Substantia nigra (tissue), 51 donors: ENCODE measurements at places on chromosomes 16 and 17.

- peak; percentile 59 for DNase-seq
Measured at GRCh38 chr16:12455287-12455798, 348.3 kb downstream of the CPPED1 start.

- DNase-seq = no peak
Measured at GRCh38 chr16:3259836-3260235, 3.4 kb upstream of the MEFV start.

GRCh38 chr17:4986403-4986802 lies 1.1 kb downstream of the CAMTA2 start:
- DNase-seq = no peak

DNA sequence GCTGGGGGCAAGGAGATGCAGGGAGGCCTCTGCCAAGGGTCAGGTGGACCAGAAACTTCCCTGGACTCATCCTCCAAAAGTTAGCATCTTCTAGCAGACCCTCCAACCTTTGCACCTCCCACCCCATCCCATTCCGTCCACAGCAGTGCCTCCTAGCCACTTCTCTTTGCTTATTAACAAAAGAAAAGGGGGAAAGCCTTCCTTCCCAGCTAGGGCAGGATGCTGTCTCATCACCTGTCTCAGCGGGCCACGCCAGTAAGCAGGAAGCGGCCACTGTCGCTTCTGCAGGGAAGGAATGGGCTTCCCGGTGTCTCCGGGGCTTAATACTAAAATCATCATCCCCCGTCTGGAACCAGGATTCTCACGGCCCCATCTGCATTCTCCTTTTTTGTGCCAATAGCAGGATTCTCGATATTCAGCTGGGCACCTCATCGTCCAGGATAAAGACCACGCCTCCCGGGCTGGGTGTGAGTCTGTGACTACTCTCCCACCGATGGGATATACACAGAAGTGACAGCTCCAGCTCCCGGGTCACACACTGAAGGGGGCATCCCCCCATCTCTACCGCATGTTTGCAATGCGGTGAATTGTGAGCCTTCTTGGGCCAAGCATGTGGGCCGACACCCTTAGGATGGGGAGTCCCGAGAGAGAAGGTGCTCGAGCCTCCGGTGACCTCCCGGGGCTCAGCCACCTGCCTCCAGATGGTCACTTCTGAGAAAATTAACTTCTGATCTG lies 15.5 kb upstream of the RBFOX3 start:
- no peak for DNase-seq

GRCh38 chr17:33511670-33512069 lies 218.6 kb upstream of the ASIC2 start:
- DNase-seq = no peak

- no peak for DNase-seq
Measured at GRCh38 chr16:75011634-75012307, 12.9 kb downstream of the ZNRF1 start.

- no peak for DNase-seq
Measured at GRCh38 chr16:75099738-75100602, 16.6 kb downstream of the LDHD start.

DNA sequence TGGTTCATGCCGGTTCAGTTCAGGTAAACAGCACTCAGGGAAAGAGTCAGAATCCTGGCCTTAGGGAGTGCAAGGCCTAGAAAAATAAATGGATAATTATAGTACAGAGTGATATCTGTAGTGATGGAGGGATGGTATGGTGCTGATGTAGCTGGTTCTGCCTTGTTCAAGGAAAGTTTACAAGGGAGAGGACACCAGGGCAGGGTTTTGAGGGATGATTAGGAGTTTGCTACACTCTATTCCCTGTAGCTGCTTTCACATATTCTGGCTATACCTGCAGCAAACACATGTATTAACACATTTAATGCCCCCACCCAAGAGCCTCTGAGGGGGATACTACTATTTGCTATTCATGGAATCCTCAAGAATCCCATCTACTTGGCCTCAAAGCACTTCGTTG lies 1.7 kb upstream of the NOS2 start:
- no peak for DNase-seq

DNA sequence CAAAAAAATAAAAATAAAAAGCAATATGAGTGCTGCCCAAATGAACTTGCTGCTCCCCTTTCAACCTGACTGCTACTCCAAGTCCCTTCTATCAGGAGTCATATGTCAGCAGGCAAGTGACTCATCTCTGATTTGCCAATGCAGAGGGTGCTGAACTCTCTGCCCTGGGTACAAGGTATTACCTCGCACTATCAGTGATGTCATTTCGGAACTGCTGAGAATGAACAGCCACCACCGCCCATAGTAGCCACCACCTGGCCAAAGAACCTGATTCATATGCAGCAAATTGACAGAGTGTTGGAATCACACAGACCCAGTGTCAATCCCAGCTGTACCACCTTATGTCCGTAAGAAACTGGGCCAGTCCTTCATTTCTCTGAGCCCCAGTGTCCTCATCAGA lies 31.2 kb downstream of the LYRM9 start:
- DNase-seq = no peak

DNA sequence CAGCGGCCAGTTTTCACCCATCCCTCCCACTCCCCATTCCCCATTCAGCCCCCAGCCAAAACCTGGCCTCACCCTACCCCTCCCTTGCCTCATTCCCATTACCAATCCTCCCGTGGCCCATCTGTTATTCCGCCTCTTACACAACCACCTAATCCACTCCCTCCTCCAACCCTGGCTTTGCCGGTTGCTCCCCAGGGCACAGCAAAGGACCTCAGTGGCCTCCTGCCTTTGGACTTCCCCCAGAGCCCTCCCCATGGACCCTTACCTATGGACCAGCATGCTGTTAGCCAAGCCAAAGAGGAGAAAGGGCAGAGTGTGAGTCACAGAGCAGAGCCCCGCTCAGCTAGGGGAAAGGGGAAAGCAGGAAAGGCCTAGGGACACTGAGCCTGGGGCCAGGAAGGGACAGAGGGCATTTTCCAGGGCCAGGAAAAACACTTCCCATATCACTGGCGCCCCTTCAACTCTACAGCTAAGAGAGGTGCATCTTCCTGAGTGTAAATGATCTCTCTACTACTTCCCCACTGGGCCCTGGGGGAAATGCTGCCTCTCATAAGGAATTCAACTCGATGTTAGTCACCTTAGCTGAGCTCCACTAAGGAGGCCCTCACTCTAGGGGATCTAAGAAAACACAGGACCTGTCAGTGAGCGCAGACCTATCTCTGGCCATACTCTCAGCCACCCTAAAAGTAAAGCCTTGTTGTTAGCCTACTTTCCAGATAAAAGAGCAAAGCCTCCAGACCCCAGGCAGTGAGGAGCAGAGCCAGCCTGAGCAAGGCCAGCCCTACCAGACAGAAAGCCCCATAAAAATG lies 10.6 kb downstream of the PEMT start:
- no peak for DNase-seq

GRCh38 chr17:80837711-80838110 lies 153.9 kb upstream of the CHMP6 start:
- no peak for DNase-seq

DNA sequence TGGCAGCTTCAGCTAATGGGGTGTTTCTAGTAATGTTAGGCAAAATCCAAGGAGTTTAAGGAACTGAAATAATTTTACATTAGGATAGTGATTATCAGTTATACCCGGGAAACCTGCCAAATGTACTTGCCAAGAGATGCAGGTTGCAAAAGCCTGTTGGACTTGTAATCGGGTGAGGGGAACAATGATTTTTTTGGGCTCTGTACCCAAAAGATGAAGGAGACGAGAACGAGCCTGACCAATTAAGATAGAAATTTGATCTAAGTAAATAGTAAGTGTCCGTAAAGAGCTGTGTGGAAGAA lies 56.3 kb upstream of the ARL4D start:
- no peak for DNase-seq

- DNase-seq = peak; percentile 46
Measured at GRCh38 chr17:81523402-81524038, 4.7 kb upstream of the FSCN2 start.

- DNase-seq = no peak
Measured at GRCh38 chr17:78429618-78429995, 51.2 kb downstream of the PGS1 start.

DNA sequence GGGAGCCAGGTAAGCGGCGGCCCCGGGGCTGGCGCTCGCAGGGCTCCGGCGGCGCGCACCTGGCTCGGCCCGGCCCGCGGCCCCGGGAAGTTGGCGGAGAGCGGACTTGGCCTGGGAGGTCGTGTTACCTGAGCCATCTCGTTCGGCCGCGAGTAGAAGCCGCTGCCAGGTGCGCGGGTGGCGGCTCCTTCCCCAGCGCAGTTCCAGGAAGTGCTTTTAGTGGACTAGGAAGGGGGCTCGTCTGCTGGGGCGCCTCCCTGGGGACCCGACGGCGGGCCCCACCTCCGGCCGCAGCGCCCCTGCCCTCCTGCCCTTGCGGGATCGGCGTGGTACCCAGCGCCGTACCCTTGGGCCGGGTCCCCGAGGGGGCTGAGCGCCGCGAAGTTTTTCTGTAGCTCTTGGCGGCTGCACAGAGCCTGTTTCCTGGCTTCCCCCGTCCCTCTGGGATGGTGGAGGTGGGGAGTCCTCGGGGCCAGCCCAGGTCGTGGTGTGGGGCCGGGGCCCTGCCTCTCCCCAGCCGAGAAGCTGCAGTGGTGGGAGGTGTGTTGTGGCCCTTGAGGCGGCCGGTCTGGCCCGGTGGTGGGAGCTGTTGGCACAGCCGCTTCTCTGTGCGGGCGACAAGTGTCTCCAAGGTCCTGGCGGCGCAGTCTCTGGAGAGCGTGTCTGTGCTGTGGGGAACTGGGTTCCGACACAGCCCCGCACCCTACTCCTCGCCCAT lies 96.9 kb downstream of the RAB11FIP4 start:
- DNase-seq = no peak

GRCh38 chr16:5738586-5738985 lies 641.0 kb upstream of the EEF2KMT start:
- no peak for DNase-seq

- no peak for DNase-seq
Measured at GRCh38 chr16:9077091-9077809, 14.2 kb upstream of the HAPSTR1 start.

- DNase-seq = no peak
Measured at GRCh38 chr17:20979792-20980083, 63.1 kb downstream of the USP22 start.

DNA sequence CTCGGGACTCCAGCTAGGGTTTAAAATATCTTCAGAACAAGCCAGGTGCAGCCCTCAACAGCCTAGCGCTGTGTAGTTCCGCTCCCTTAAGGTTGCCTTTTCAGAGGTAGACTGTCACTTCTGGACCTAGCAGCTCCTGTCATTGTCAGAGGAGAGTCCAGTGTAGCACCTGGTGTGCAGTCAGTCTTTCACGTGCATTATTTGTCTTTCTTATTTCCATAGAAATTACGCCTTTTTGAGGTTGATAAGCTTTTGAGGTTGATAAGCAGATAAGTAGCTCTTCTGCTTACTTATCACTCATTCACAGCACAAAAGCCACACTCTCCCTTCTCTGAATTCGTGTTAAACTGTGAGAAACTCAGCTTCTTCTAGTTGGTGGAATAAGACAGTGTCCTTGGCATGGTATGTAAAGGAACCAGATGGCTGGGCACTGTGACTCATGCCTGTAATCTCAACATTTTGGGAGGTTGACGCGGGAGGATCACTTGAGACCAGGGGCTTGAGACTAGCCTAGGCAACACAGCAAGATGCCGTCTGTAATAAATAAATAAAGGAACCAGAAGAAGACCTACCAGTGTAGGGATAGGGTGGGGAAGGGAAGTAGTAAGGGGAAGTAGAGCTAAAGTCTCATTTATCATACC lies 10.2 kb downstream of the EEF2K start:
- DNase-seq = no peak

DNA sequence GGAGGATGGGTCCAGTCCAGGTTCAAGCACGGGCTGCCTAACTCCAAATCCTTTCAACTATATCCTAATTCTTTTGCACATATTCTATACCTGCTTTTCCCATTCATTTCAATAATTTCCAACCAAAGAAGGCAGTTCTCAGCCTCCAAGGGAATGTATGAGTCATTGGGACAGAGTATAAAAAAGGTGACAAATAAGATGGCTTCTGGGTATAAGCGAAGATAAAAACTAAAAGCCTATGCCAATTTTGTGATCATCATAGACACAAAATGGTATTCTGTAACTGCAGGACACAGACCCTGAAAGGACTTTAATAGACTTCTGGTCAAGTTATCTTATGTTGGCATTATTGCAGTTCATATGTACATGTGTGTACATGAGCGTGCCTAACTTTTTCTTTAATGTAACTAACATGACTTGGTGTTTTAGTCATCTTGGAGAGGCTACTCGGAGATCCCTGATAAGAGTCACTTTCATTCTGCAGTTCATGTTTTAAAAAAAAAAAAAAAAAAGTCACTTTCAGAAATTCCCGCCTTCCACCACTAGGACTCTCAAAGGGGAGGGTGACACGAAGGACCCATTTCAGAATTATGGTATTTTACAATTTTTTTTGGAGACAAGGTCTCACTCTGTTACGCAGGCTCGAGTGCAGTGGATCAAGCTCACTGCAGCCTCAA lies 17.3 kb downstream of the COG1 start:
- DNase-seq = no peak

- DNase-seq = no peak
Measured at GRCh38 chr16:9260666-9261065, 169.2 kb downstream of the HAPSTR1 start.

DNA sequence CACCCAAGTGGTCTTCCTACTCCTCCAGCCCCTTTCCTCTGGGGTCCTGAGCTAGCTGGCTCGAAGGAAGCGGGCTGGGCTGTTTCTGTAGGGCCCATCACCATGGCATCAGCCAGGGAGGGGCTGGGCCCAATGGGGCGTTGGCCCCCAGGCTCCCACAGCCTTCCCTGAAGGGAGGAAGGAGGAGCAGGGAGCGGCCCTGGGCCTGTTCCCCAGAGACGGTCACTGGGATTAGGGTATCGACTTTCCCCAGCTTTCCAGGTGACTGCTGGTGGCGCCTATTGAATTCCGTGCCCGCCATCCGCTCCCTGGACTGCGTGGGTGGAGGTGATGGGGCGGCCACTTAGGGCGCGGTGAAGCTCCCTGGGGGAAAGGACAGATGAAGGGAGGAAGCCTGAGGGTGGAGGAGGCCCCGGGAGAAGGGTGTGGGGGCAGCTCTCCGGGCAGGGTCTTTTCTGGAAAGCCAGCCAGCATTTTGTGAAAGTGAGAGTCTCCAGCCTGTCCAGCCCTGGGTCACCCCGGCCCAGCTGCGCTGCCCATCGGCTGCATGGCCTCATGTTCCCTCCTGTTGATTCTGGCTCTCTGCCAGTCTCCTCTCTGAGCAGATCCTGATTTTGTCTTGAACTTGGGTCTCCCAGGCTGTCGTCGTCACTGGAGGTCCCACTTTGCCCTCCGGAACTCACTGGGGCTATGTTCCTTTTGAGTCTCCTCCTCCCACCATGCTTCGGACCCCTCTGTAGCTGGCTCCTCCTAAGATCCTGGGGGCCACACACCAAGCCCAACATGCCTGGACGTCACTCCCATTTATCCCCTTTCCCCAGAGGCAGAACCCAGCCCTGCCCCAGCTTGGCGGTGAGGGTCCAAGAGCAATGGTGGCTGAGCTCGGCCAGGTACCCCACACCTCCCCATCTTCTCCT lies 9.8 kb downstream of the NHERF1 start:
- peak; percentile 42 for DNase-seq

GRCh38 chr17:79905832-79906231 lies 66.6 kb upstream of the CBX4 start:
- no peak for DNase-seq
